Right ventricle myocardium superior (tissue), 1 donor: ENCODE measurements at places on chromosomes 7 and 10.

DNA sequence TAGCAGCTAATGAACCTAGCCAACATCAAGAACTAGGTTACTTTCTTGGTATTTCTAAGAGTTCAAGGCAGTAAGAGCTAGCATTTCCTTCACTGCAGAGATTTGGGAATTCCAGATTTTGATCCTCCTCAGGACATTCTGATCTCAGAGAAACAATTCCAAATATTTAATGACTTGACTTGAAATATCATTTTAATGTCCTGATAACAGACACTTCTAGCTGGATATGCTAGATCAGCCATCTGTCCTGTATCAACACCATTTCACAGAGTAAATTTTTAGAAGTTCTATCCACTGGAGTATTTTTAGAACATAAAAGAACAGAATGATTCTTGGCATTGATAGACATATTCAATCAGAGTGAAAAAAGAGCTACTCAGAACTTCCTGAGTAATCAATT is 151.3 kb downstream of the RAPGEF5 start:
- no peak for DNase-seq

GRCh38 chr10:114045136-114046086 is 1.7 kb downstream of the ADRB1 start:
- peak; percentile 72 for DNase-seq

DNA sequence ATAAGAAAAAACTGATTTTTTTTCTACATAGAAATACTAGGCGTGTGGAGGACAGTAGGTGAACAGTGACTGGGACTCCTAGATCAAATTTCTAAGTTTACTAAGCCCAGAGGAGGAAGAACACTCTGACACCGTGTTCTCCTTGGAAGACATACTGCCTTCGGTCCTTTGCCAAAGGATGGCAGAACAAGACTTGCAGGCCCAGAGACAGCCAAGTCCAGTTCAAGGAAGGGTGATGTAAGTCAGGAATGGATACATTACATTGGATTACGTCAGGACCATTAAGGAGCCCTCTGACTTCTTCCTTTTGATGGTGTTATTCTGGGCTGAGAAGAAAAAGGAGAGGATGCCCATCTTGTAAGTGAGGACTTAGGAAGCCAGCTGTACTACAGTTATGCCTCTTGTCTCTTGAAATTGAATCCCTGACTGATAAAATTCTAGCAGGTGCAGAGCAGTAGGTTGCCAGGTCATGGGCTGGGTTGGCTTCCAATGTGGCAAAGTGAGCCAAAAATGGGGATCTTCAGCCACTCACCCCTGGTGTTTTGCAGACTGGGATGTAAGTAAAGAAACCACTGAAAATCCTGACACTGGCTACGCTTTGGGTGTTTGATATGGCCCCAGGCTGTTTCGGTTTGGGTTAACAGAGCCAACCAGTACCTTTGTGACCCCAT is 45.1 kb downstream of the RELN start:
- no peak for DNase-seq

GRCh38 chr7:106768324-106768751 is 96.7 kb upstream of the PIK3CG start:
- DNase-seq = no peak
